Immature natural killer cell (primary cell): ENCODE measurements at places on chromosomes 2 and 18.

- H3K36me3 ChIP-seq, result no peaks in the 10 kb centered on the region
- peaks cover 7% of the 10 kb centered on the region for H3K27me3 ChIP-seq
- no peak overlapping the region for H3K4me3 ChIP-seq
- DNase-seq, result no peak
- H3K27ac ChIP-seq, result no peak overlapping the region
- H3K4me1 ChIP-seq, result no peaks in the 10 kb centered on the region
These were observed 38.8 kb downstream of the NRP2 start for GRCh38 chr2:205721057-205721449.

DNA sequence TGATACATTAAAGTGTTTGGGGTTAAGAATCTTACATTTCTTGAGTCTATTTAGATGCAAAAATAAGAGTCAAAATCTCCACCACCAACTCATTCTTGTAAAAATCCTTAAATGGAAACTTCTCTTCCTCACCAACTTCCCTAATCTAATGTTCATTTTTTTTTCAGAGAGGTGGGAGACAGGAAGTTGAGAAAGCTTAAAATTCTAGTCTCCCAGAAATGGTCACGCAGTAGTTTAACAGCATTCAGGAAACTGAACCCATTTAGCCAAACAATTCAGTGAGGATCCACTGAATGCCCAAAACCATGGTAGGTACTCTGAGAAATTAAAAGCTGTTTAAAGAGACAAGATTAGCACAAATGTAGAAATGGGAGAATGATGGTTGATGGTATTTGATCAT is 69.0 kb downstream of the TXNL1 start:
- H3K27me3 ChIP-seq, result peaks cover 2% of the 10 kb centered on the region
- DNase-seq, result no peak
- no peaks in the 10 kb centered on the region for H3K36me3 ChIP-seq
- H3K4me1 ChIP-seq, result peaks cover 9% of the 10 kb centered on the region

- no peaks in the 10 kb centered on the region for H3K36me3 ChIP-seq
- no peak for DNase-seq
- H3K27ac ChIP-seq, result no peak overlapping the region
- H3K27me3 ChIP-seq, result peaks cover 11% of the 10 kb centered on the region
These were observed 29.2 kb upstream of the MRO start for GRCh38 chr18:50848991-50849390.

DNA sequence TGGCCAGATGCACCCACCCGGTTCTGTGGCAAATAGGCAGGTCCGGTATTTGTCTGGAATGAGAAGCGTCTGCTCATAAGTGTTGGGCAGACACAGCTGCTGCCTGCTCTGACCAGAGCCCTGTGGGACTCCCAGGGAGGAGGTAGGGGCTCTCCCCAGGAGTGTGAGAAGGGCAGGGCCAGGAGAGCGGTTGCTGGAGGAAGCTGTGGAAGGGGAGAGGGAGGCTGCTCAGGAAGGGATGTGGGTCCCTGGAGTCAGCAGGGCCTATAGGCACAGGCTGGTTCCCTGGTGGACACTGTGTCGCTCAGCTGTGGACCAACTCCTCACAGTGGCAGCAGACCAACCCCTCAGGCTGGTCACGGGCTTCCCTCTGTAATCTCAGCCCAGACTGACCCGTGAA is 109.2 kb downstream of the DYSF start:
- H3K4me1 ChIP-seq, result no peaks in the 10 kb centered on the region
- no peaks in the 10 kb centered on the region for H3K36me3 ChIP-seq
- no peak for DNase-seq
- no peak overlapping the region for H3K27ac ChIP-seq
- no peaks in the 10 kb centered on the region for H3K27me3 ChIP-seq
- no peak overlapping the region for H3K4me3 ChIP-seq

- H3K27me3 ChIP-seq, result peaks cover 1% of the 10 kb centered on the region
- H3K4me1 ChIP-seq, result peaks cover 22% of the 10 kb centered on the region
- H3K27ac ChIP-seq, result no peak overlapping the region
These were observed 189.3 kb downstream of the ANAPC1 start for GRCh38 chr2:111694700-111695101.

DNA sequence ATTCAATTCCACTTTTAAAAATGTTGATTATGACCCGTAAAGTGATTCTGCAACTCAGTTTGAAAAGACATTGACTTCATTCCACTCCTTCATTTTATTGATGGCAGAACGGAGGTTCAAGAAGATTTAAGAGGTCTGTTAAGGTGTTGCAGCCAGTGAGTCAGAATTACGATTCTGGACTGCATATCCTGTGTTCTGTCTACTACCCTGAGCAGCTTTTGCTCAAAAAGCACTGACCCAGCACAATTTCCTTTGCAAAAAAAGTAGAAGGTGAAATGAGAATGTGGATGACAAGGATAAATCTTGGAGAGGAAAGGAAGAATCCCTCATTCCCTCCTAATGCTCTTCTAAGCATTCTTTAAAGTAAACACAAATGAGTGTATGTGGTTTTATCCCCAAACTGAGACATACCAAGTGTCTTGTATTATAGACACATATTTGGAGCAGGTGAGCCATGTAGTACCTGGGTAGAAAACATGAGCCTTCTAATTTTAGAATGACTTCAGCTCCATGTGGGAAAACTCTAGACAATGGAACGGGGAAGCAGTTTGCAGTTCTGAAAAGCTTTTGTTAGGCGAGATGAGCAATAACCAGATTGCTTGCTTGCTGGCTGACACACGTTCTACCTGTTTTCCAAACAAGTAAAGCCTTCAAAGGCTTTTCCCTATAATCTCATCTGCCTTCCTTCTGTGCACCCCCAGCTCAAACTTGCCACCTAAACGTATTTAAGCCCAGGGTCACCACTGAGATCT is 44.7 kb downstream of the TGFA start:
- no peak overlapping the region for H3K4me3 ChIP-seq
- H3K27ac ChIP-seq, result no peak overlapping the region
- peaks cover 48% of the 10 kb centered on the region for H3K4me1 ChIP-seq
- H3K36me3 ChIP-seq, result peaks cover 4% of the 10 kb centered on the region
- peaks cover 3% of the 10 kb centered on the region for H3K27me3 ChIP-seq

GRCh38 chr2:126979039-126980003 is 80.6 kb downstream of the TEX51 start:
- H3K27ac ChIP-seq, result no peak overlapping the region
- H3K4me1 ChIP-seq, result no peaks in the 10 kb centered on the region
- H3K27me3 ChIP-seq, result no peaks in the 10 kb centered on the region

DNA sequence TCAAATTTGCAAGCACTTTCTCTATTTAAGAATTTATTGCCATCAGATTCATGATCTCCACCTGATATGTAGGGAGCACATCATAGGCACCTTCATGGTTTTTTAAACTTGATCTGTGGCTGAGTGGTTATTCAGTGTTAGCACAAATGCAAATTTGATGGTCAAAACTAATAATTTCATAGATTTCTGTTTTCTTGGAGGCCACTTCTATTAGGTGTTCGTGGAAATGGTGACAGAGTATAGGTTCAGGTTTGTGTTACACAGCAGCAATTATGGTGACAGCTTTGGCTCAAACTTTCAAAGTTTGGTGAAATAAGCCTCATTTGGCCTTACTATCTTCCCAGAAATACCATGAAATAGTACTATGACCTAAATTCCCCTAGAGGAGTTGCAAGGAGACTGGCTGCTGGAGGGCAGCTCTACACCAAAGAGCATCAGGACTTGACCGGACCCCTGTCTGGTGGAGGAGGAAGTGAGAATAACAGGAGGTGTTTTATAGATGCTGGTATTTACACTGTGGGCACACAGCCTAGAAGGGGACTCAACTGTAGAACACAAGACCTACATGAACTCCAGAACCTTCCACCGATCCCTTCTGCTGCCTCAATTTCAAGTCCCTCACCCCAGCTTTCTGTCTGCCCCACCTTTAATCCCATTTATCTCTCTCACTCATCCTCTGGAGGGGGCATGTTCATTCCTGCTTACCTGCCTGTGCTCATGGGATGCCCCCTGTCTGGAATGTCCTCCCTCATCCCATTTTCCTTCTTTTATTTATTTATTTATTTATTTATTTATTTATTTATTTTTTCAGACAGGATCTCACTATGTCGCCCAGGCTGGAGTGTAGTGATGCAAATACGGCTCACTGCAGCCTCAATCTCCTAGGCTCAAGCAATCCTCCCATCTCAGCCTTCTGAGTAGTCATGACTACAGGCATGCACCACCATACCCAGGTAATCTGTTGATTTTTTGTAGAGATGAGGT is 132.9 kb upstream of the SIX2 start:
- H3K27ac ChIP-seq, result no peak overlapping the region
- no peaks in the 10 kb centered on the region for H3K36me3 ChIP-seq
- H3K4me3 ChIP-seq, result no peak overlapping the region
- H3K4me1 ChIP-seq, result no peaks in the 10 kb centered on the region
- H3K27me3 ChIP-seq, result peaks cover 33% of the 10 kb centered on the region
